ENCODE measurements at places on chromosomes 11 and 22. TPM values are rescaled to one million over a fixed set of nuclear protein-coding genes. Genes with fewer than 3 reads are reported as not detected.
A peak's percentile ranks its signal among the peaks of the same experiment; 100 is the strongest.

The ZP1 gene
- not detected for polyA plus RNA-seq

The MPPED2 gene
- polyA plus RNA-seq = 16.2 TPM

DNA sequence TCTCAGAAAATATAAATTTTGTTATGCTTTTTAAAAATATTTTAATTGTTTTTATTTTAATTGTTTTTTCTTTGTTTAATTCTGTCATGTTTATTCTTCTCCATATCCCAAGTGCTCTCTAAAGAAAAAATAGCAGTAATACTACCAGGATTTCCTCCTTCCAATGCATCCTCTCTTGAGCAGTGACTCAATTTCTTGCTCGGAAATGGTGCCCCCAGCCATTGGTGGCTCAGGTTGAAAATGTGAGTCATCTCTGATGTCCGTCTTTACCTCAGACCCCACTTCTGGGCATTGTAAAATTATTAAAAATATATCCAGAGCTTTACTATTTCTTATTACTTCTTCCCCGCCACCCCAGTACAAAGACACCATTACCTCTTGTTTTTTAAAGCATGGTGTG lies 898.5 kb downstream of the METTL15 start:
- DNase-seq = no peak

DNA sequence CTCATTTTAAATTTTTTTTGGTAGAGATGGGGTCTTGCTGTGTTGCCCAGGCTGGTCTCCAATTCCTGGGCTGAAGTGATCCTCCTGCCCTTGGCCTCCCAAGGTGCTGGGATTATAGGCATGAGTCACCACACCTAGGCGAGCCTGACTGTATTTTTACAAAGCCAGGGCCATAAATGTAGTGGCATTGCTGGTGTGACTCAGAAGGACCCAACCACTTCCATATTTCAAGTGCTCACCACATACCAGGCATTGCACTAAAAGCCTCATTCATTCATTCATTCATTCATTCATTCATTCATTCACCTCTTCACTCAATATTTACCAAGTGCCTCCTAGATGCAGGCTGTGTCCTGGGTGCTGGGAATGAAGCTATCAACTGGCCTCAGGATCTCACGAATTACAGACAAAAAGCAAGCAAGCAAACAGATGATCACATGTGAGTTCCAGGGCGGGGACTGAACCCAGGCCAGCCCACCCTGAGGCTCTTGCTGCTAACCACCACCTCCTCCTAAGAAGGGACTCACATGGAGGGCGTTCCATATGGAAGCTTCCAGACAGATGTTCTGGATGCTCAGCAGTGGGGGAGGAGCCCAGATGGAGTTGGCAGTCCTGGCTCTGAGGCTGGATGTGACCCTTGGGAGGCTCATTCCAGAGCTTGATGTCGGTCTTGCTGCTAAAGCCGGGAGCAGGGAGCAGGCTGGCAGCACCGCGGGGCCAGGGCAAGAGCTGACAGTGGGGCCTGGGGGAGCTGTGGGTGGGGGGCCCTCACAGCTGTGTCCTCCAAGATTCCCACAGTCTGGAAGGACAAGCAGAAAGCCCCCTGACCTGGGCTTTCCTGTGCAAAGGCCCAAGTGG lies 158.8 kb downstream of the CTTN start:
- DNase-seq = no peak

- DNase-seq = peak; percentile 53
Measured at GRCh38 chr22:19880786-19881569, 26.3 kb upstream of the GNB1L start.

GRCh38 chr11:77020734-77021133 lies 13.5 kb upstream of the B3GNT6 start:
- DNase-seq = no peak

GRCh38 chr22:43750751-43751150 lies 61.4 kb downstream of the EFCAB6 start:
- DNase-seq = no peak

GRCh38 chr11:1988667-1989317 lies 8.8 kb downstream of the H19 start:
- peak; percentile 4 for DNase-seq
